ENCODE measurements at places on chromosomes 16 and 17.
A peak's percentile ranks its signal among the peaks of the same experiment; 100 is the strongest.

GRCh38 chr16:84450176-84450865 is 54.1 kb downstream of the MEAK7 start:
- DNase-seq, result no peak

DNA sequence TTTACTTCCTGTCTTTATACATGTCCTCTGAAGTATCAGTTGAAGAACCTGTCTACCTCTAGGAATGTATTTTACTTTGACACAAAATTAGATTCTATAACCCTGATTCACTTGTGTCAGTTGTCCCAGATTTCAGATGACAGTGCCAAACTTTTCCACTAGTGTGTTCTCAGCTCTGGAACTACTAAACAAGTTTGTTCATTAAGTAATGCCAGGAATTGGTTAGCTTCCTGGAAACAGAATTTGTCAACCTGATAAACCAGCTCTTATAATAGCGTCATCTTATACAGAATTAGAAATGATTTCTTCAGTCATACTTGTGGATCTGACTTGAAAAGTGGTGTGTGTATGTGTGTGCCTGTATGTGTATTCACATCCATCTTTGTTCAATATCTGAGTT is 7.4 kb downstream of the MAP3K3 start:
- DNase-seq, result no peak

- no peak for DNase-seq
These were observed 20.1 kb downstream of the NDEL1 start for GRCh38 chr17:8455665-8456209.

DNA sequence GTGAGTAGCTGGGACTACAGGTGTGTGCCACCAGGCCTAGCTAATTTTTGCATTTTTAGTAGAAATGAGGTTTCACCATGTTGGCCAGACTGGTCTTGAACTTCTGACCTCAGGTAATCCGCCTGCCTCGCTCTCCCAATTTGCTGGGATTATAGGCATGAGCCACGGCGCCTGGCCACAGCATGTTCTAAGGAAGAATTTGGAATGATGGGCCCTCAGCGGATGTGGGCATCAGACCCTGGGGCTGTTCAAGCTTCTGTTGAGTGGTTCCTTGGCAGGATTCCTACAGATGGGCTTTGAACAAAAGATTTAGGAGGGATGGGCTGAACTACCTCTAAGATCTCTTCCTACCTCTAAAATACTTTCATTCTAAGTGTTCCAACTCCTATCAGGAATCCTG is 4.1 kb downstream of the PRPSAP2 start:
- DNase-seq, result no peak

DNA sequence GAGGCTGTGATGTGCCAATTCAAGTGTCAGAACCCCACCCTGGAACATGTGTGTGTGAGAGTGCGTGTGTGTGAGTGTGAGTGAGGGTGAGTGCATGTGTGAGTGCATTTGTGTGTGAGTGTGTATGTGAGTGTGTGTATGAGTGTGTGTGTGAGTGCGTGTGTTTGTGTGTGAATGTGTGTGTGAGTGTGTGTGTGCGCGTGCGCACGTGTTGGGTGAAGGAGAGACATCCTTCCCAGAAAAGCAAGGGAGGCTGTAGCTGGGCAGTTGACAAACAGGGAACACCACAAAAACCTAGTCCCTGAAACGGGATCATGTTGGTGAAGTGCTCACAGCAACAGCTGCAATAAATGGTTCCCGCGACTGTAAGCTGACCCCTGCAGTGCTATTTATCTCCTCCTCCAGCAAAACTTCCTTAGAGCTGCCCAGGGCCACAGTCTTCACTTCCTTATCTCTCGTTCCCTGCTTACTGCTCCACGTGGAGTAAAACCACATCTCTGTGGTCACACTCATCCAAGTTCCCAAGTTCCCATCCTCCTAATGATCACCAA is 40.1 kb upstream of the RPL38 start:
- DNase-seq, result no peak

- no peak for DNase-seq
These were observed 276.9 kb downstream of the SOX9 start for GRCh38 chr17:72397687-72398086.

DNA sequence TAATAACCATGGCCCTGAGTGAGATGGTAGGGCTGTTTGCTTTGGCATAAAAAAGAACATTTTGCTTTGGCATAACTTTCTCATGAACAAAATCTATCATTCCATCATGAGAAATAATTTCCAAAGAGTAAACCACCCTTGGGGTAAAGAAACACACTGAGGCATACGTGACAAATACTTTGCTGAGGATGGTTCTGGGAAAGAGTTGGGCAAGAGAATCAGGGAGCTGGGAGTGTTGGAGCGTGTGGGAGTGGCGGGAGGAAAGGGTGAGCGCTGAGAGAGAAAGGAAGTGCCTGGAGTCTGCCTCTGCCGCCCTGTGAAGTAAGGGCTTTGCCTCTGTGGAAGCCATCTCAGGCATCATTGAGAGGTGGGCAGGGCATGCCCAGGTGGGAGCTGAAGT is 60.2 kb upstream of the ARHGAP44 start:
- DNase-seq, result no peak

- no peak for DNase-seq
These were observed 323 bp downstream of the ST3GAL2 start for GRCh38 chr16:70438585-70438968.

DNA sequence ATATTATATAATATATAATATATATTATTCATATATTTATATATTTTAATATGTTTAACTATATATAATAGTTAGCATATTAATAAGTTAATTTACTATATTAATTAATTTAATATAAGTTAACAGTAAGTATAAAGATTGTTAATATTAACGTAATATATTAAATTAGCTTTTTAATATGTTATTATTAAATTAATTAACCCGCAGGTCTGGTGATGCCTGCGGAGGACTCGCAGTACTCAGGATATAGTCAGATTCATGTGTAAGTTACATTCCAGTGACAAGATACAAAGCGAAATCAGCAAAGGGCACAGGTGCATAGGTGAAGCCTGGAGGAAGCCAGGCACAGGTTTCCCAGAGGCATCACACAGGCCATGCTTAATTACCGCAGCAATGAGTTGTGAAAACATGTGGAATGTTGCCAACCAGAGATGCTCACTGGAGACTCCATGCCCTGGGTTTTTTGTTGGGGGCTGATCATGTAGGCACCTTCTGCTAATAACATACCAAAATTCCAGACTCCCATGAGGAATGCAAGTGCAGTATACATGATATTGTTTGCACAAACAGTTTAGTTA is 130.4 kb upstream of the MPHOSPH6 start:
- DNase-seq, result no peak

DNA sequence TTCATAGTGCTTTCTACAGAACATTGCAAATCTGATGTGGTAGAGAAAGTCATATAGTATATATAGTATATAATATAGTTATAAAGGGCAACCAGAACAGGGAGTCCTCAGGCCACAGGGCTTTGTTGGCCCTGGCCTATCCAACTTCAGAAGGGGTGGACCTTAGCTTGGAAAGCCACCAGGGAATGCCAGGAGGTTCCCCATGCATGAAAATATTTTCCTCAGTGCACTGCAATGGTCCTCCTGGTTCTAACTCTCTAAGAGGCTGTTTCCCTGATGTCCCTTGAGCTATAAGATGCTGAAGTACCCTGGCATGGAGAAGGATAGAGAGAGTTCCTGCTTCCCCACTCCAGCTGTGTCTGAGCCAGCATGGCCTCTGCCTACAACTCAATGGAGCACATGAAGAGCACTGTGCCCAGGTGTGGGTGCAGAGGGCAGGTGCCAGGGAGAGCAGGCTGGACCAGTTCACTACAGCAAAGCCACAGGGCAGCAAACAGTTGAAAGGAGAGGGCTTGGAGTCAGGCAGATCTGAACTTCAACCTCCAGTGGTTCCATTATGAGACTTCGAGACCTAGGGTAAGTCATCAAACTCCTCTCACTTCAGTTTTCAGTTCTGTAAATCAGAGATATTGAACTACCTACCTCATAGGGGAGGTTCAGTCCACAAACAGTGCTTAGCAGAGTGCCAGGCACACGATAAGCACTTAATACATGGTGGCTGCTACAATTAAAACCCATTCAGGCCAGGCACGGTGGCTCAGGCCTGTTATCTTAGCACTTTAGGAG is 183.1 kb downstream of the SALL1 start:
- no peak for DNase-seq

- DNase-seq, result no peak
These were observed 1.9 kb downstream of the DUS1L start for GRCh38 chr17:82063424-82064415.

- peak; percentile 64 for DNase-seq
These were observed 8.3 kb downstream of the CUEDC1 start for GRCh38 chr17:57946798-57947358.

GRCh38 chr16:81210807-81211206 is 27.7 kb upstream of the BCO1 start:
- DNase-seq, result no peak

DNA sequence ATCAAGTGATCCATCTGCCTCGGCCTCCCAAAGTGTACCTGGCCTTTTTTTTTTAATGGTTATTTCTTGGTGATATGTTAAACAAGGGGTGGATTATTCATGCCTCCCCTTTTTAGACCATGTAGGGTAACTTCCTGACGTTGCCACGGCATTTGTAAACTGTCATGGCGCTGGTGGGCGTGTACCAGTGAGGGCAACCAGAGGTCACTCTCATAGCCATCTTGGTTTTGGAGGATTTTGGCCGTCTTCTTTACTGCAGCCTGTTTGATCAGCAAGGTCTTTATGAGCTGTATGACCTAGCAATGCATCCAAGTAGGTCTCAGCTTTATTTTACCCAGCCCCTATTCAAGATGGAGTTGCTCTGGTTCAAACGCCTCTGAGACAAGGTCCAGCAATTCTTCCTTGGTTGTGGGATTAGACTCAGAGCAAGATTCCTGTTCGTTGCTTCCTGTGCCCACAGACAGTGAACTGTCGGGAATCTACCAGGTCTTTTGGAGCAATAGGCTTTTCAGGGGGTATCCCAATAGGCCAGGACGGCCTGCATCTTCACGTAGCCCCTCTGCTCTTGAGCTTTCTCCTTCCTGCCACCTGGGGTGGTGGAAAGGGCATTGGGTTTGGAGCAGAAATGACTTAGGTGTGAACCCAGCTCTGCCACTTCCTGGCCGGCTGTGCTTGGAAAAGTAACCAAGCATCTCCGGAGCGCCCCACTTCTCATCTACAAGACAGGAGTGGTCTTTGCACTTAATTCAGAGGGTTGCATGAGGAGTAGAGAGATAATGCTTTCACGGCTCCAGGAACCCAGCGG is 52.9 kb upstream of the SEC14L1 start:
- no peak for DNase-seq

DNA sequence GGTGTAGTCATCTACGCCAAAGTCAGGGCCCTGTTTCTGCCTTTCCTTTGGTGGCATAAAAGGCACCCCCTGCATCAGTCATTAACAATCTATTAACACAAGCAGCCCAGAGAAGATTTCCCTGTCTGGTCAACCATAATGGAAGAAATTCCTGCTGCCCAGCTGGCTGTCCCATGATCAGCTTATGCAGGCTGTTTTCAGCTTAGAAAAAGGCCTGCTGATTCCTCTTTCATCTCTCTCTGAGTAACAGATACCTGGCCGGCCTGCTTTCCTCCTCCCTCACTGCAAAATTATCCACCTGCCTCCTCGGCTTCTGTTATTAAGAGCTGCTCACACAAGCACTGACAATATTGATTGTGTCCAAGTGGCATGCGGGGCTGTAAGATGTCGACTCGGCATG is 70.3 kb upstream of the MMP2 start:
- no peak for DNase-seq

- no peak for DNase-seq
These were observed 11.8 kb upstream of the CLTC start for GRCh38 chr17:59607817-59608403.

DNA sequence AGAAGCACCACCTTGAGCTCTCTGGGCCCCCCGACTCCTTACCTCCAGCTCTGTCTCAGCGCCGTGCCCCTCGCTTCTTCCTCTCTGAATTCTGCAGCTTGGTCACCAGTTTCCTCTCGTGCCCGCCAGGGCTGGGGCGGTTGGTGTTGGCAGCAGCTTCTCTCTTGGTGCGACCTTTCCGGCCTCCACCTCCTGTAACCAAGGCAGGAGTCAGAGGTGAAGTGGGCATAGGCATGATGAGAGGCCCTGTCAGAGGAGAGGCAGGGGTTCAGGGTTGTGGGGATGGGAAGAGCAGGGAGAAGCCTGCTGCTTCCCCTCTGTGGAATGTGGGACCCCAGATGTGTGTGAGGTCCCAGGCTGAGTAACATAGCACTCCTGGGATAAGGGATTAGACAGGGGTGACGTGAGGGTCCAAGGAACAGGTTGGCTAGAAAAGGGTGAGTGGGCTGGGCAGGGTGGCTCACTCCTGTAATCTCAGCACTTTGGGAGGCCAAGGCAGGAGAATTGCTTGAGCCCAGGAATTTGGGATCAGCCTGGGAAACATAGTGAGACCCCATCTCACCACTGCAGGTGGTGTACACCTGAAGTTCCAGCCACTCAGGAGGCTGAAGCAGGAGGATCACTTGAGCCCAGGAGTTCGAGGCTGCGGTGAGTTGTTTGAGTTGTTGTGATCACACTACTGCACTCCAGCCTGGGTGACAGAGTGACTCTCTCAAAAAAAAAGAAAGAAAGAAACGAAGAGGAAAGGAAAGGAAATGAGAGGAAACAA is 626 bp downstream of the NUPR1 start:
- no peak for DNase-seq

GRCh38 chr16:19245326-19245925 is 40.1 kb upstream of the CLEC19A start:
- no peak for DNase-seq

DNA sequence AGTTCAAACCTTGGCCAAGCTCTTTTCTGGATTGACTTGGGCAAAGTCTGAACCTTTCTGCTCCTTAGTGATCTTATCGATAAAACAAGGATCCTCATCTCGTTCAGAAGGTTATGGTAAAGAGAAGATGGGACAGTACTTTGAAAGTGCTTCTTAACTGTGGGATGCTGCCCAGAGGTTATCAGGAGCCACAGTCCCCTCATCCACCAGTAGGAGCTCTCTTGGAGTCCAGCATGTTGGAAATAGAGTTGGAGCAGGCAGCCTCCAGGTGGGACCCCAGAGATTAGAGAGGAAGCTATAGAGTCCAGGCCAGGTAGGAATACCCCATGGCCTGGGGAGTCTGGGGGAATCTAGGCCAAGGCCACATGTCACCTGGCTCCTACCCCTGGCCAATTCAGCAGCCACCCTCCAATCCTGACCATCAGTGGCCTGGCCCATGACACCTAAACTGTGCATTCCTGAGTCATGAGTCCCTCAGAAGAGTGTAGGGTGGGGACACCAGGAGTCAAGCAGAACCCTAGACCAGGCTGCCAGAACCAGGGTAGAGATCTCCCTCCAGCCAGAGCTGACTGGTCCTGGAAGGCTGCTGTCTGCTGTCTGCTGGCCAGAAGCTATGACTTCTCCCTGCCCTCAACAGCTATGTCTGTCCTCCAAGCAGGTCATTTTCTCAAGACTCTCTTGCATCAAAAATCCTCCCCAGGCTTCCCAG is 144.3 kb downstream of the AIPL1 start:
- DNase-seq, result no peak

GRCh38 chr17:30503558-30503957 is 26.4 kb downstream of the GOSR1 start:
- DNase-seq, result no peak
